Renal cortex interstitium (tissue), 15 donors: ENCODE measurements at places on chromosomes 12 and 14. TPM values are rescaled to one million over a fixed set of nuclear protein-coding genes. Genes with fewer than 3 reads are reported as not detected.

The DHRS1 gene
- 31.4 TPM for polyA plus RNA-seq

The NANOG gene
- polyA plus RNA-seq, result 0.16 TPM

The KLRF1 gene
- polyA plus RNA-seq, result 0.88 TPM

The RCOR1 gene
- polyA plus RNA-seq, result 38.0 TPM

The FAR2 gene
- polyA plus RNA-seq, result 38.8 TPM
